ENCODE measurements at places on chromosomes 1 and 21.

GRCh38 chr1:208977638-208978256, 605.8 kb upstream of the CAMK1G start:
- DNase-seq, result no peak

DNA sequence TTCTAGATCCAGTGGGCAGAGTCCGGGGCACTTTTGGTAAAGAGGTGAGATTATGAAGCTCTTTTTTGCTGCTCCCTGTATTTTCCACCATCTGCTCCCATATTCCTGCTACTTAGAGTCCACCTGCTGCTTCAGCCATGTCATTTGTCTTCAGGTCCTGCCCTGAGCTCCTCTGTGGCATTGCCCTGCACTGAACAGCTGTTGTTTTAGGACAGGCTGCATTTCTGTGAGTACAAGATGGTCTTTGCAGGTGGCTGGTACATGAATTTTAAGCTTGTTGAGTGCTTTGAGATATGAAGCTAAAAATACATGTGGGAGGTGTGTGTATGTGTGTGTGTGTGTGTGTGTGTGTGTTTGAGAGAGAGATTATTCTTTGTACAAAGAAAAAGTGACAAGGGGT, 21.9 kb downstream of the MT1HL1 start:
- no peak for DNase-seq

GRCh38 chr1:1144122-1144842, 28.4 kb upstream of the C1orf159 start:
- peak; percentile 71 for DNase-seq

- no peak for DNase-seq
Measured at GRCh38 chr1:154796303-154796892, 73.7 kb downstream of the KCNN3 start.

DNA sequence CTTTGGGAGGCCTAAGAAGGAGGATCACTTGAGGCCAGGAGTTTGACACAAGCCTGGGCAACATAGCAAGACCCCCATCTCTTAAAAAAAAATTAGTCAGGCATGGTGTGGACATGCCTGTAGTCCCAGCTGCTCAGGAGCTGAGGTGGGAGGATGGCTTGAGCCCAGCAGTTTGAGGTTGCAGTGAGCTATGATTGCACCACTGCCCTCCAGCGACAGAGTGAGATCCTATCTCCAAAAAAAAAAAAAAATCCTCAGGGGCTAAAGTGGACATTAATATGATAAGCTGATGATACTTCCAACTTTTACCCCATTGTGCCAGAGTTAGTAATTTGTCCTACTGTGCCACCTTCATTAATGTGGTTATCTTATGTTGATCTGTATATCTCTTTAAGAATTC, 327.8 kb upstream of the FMN2 start:
- no peak for DNase-seq

GRCh38 chr1:150555198-150555970, 6.2 kb downstream of the ADAMTSL4 start:
- no peak for DNase-seq

Data from activated CD4-positive, CD25-positive, alpha-beta regulatory T cell treated with anti-CD3 and anti-CD28 coated beads, Interleukin-2, amount 50 U/mL, for 72 hours (primary cell).